ENCODE measurements at places on chromosomes 3 and 15.

- DNase-seq, result no peak
Observed at GRCh38 chr3:50381383-50381782, 22.1 kb upstream of the TMEM115 start.

DNA sequence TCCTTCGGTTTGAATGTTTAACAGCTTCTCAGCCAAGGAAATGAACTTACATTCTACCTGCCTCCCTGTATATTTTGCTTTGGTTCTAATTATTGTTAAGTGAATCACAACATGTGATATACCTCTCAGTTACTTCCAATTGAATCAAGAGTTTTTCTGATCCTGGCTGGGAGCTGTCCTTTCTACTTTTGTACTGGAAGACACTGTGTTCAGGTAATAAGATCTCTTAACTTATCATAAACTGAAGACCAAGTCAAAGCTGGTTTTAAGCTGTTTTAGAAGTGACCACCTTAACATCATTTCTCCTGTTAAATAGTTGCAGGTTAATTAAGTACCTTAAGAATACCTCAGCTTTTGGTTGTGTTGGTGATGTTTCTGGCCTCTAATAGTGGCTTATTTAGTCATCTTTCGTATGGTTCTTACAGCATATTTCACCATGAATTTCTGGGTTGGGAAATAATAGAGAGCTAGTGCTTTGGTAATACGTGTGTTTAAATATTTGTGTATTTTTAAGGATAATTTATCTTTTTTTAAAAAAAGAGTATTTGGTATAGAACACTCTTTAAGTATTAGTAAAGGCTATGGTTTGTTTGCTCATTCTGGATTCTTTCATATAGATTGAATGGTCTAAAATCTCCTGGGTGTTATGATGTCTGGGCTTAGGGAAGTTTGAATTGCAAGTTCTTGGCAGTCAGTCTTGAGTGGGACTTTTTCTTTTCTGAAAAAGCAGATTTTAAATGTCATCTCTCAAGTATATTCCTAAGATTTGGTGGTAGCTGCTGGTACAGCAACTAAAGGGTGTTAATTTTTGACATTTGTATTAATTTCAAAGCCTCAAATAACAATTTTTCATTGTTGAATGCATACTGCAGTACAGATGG is 1.6 kb downstream of the RAB8B start:
- no peak for DNase-seq

GRCh38 chr3:4097801-4098200 is 205.4 kb upstream of the SETMAR start:
- DNase-seq, result no peak

DNA sequence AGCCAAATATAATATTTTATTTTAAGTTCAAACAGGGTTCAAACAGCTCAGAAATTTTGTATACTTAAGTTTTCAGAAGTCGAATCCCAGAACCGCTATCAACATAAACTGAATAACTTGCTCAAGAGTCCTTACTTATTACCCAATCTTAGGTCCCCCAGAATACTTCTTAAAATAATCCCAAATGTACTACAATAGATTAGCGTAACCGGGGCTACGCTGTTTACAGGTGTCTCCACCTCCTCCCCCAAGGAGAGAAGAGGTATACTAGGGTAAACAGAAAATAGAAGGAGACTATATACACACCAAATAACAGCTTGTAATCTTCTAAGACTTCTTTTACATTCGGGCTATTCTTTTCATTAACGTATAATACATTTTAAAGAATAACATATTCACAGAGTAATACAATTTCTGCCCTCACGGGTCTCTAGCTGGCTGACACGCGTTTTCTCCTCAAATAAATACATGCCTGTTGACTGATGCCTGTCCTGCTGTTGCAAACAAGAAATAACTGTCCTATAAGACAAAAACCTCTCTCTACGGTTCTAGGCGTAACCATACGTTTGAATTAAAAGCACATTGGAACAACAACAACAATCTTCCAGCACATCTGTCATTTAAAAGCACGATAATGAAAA is 1.3 kb downstream of the DENND4A start:
- no peak for DNase-seq

DNA sequence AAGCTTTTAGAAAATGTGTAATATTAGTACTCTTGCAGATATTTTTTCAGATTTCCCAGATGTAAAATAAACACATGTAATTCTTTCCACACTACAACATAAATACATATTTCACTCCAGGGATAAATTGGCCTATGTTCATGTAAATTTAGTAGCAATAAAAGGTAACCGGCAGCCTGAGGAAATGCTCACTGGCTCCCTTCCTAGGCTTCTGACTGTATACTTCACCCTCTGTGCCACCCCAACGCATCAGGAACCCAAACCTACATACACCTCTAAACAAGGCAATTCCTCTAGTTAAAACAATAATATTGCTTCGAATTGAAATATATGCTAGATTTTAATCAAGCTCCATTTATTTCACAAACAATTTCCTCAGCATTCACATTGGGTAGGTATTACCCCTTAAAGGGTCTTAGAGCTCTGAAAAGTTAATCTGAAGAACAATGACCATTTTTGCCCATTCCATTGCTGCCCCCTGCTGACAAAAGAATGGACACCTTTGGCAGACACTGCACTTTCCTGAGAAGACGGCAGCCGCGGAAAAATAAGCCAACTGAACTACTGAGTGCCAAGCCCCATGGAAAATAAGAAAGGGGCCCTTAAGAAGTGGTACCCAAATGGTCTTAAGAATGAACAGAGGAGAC is 212.5 kb downstream of the OSBPL10 start:
- DNase-seq, result peak; percentile 19

GRCh38 chr3:98596087-98596486 is 2.7 kb upstream of the CPOX start:
- DNase-seq, result no peak

GRCh38 chr15:33419701-33420100 is 108.9 kb downstream of the RYR3 start:
- no peak for DNase-seq

- no peak for DNase-seq
Observed at GRCh38 chr3:192444791-192445106, 282.6 kb downstream of the FGF12 start.

- DNase-seq, result no peak
Observed at GRCh38 chr3:56254835-56255234, 213.4 kb downstream of the ERC2 start.

DNA sequence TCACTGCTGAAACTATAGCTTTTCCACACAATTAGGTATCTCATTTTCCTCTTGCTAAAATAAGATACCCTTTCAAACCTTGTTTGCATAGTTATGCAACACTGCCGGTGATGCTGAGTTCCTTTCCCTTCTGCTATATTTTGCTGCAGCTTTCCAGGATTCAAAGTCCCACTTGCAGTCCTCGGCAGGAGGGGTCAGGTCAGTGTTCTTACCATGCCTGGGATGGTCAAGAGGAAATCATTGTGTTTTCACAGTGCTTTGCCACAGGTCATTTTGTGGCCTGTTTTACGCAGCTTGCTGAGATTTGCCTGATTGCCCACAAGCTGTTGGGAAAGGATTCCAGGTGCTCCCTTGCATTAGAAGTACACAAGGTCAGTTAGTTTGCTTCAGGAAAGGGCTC is 156.9 kb downstream of the B3GALNT1 start:
- DNase-seq, result no peak

GRCh38 chr3:181432992-181433391 is 278.7 kb upstream of the SOX2 start:
- no peak for DNase-seq

DNA sequence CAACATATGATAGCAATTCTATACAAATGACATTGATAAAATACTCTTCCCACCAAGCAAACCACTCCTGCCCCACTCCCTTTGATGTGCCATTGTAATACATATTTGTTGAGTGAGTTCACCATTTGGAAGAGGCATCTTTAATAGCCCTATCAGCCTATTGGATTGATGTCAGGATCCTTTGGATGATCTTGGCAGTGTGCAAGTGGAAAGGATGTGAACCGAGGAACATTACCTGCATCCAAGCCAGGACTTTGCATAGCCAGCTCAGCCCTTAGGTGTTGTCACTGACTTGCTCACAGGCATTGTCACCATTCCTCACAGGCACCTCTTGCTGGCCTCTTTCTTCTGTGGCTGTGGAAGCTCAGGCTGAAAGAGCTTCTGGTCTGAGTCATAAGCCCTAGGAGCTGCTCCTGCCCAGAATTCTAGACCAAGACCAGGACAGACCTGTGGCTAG is 16.5 kb upstream of the TIMP4 start:
- DNase-seq, result no peak

- no peak for DNase-seq
Observed at GRCh38 chr3:65846936-65847335, 191.8 kb downstream of the MAGI1 start.

- no peak for DNase-seq
Observed at GRCh38 chr3:86733257-86733656, 257.7 kb downstream of the VGLL3 start.

DNA sequence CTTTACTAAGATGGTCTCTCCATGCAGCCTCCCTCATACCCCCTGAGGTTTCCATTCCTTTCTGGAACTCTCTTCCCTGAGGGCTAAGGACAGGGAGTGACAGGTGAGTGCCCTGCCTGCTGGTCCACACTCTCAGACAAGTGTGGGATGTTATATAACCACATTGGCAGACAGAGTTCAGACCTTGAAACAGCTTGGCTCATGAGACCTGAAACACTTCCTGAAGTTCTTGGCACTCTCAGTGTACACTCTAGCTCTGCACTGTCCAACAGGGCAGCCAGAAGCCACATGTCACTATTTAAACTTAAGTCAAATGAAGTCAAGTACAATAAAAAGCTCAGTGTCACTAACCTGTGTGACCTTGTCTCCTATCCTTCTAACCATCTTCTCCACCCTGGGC is 188.5 kb downstream of the ZNF621 start:
- no peak for DNase-seq

DNA sequence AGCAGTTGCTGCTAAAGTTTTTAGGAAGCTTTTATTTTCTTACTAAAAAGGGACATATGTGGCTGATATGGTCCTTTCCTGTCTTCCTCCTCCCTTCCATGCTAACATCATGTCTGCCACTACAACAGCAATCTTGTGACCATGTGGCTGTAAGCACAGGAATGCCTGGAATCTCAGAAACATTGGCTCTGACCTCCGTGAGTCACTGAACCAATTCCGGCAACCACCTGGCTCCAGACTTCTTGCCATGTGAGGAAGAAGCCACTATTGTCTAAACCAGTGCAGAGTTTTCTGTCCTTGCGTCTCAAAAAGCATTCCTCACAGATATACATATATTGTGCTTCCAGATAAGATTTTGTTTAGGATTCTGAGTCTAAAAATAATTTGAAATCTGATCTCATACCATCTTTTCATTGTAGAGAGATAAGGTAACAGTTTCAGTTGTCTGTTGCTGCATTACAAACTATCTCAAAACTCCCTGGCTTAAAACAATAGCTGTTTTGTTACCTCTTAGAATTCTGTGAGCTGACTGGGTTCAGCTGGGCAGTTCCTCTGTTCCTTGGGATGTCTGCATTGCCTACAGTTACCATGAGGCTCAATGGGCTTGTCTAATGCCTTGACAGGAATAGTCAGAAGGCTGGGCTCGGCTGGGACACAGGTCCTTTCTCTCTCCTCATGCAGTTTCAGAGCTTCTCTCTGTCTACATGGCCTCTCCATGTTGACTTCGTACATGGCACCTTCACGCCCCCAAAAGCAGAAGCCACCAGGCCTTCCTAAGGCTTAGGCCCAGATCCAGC is 77.3 kb upstream of the MAGI1 start:
- peak; percentile 87 for DNase-seq

DNA sequence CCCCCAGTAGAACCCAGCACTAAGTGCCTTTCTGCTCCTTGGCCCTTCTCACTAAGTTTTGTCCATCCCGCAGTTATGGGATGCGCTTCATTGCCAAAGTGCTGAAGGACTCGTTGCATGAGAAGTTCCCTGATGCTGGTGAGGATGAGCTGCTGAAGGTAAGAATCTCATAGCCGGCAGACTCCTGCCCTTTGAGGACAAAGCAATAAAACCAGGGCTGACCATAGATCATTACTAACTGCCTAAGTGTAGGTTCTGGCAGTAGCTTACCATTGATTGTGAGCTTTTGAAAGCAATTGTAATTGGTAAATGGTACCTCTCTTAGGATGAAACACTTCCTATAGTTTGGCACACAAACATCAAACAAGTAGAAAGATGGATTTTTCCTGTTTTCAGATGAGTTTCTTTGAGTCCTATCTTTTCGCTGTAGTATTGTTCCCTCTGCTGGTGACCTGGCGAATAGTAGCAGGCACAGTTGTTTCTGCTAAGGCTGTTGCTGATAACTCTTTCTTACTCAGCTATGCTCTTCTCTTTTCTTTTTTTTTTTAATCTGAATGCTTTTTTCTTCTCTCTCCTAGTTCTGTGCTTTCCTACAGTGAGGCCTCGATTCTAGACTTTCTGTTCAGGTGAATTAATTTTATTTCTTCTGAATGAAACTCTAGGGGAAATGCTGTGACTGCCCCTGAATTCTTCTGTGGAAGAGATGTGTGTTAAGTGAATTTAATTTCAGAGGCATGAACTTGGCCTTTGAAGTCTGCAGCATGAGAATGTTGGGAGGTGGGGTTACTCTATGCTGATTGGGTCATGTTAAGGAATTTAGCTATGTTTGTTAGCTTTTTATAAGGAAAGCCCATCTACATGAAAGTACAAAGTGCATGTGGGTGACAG is 47.4 kb upstream of the CRTC3 start:
- no peak for DNase-seq

DNA sequence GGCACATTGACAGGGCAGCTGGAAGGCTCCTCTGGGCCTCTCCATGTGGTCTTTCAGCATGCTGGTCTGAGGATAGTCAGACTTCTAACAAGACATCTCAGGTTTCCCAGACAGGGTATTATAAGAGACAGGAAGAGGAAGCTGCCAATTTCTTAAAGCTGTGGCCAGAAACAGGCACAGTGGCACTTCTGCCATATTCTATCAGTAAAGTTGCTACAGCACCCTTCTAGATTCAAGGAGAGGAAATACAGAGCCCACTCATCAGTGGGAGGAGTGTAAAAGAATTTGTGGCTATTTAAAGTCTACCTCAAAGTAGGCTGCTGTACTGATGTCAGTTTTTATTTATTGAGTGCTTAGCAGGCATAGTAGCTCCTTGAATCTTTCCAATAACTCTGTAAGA is 55.5 kb downstream of the BTD start:
- DNase-seq, result no peak

GRCh38 chr3:142337994-142338393 is 109.8 kb downstream of the XRN1 start:
- no peak for DNase-seq

DNA sequence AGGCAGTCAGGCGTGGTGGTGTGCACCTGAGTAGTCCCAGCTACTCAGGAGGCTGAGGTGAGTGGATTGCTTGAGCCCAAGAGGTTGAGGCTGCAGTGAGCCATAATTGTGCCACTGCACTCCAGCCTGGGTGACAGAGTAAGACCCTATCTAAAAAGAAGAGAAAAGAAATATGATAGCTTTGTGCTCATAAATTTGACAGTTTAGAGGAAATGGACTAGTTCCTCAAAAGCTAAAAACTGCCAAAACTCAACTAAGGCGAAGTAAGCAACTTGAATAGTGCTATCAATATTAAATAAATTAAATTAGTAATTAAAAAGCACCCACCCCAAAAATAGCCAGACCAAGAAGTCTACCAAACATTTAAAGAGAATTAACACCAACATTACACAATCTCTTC is 24.5 kb upstream of the SLC15A2 start:
- no peak for DNase-seq

GRCh38 chr15:77552066-77552465 is 80.6 kb downstream of the LINGO1 start:
- DNase-seq, result no peak

All from fibroblast of skin of left biceps (primary cell).